ENCODE measurements at places on chromosomes 6 and 20. TPM values are rescaled to one million over a fixed set of nuclear protein-coding genes. Genes with fewer than 3 reads are reported as not detected.

DNA sequence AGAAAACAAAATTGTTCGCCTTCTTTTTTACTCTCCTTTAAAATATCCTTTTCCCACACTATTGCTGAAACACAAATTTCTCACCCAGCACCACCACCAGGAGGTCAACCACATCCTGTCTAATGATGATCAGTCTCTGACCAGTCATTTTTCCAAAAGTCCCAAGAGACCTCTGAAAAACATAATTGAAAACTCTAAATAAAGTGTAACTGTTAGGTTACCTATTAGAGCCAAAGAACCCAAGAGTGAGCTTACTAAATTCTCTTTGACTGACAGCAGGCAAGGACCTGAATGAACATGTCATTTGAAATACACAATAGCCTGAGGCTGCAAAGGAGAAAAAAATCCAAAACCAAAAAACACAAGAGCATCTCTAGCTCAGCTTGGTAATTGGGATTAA lies 735.4 kb downstream of the CBLN4 start:
- no peak for DNase-seq

- no peak for DNase-seq
Measured at GRCh38 chr6:10722570-10722819, 375 bp upstream of the TMEM14C start.

DNA sequence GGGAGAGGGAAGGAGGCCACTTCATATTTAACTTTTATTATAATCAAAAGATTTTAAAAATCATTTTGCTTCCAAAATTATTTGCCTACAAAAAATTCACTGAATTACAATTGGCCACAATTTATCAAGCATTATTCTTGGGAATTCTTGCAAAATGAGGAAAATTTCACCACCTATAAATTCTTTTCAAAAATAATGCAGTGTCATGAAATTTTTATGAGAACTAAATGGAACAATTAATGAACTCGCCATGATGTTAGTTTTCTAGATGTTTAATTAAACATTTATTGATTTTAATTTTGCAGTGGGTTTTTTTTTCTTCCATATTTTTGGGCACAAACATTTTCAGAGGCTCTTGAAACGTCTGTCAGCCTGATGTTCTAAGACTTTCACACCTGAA lies 5.8 kb upstream of the ZBP1 start:
- DNase-seq: no peak

GRCh38 chr6:107124934-107125348 lies 9.6 kb upstream of the BEND3 start:
- no peak for DNase-seq

- peak; percentile 51 for DNase-seq
Measured at GRCh38 chr6:117483004-117483644, 650 bp downstream of the DCBLD1 start.

- no peak for DNase-seq
Measured at GRCh38 chr20:62555642-62556420, 80.0 kb upstream of the GATA5 start.

- no peak for DNase-seq
Measured at GRCh38 chr6:52546192-52546591, 30.7 kb downstream of the TRAM2 start.

GRCh38 chr6:35139924-35140638 lies 1.1 kb downstream of the TCP11 start:
- DNase-seq: peak; percentile 50

GRCh38 chr6:111494951-111495635 lies 12.1 kb upstream of the REV3L start:
- no peak for DNase-seq

Gene IL20RA
- total RNA-seq: not detected

GRCh38 chr6:129030215-129030614 lies 147.3 kb downstream of the LAMA2 start:
- no peak for DNase-seq

DNA sequence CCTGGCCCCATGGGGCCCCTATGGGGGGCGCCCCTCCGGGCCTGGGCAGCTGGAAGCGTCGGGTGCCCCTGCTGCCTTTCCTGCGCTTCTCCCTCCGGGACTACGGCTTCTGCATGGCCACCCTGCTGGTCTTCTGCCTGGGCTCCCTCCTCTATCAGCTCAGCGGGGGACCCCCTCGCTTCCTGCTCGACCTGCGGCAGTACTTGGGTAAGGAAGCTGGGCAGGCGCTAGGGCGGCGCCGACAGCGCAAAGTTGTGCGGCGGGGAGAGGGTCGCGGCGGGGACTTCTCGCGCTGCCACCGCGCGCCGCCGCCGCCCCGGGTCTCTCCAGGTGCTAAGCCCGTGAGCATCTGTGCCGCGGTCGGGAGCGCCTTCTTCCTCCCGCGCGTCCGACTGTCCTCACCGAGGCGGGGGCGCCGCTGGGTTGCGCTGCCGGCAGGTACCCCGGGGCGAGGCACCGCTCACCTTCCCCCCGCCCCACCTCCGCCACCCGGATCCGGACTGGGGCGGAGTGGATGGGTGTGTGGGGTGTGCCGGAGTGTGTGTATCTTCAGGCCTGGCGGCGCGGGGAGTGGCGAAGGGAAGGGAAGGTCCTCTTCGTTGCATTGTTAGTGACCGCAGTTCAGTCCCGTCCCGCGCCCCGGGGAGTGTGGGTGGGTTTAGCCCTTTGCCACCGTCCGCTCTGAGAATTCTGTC lies 788 bp downstream of the UST start:
- peak; percentile 59 for DNase-seq

Gene SLC18B1
- total RNA-seq: 8.3 TPM

GRCh38 chr20:59032023-59032712 lies at the start of gene ATP5F1E:
ATP5F1E (minus strand) TSS chr20:59032335; CDS start chr20:59032251, 84 bp downstream.
- DNase-seq: peak; percentile 99

GRCh38 chr6:67541586-67541985 lies 1093.5 kb upstream of the ADGRB3 start:
- DNase-seq: no peak

Gene SLC26A8
- total RNA-seq: not detected

Gene PTCHD4
- not detected for total RNA-seq

Gene NR2E1
- not detected for total RNA-seq

- no peak for DNase-seq
Measured at GRCh38 chr6:168938546-168938945, 315.1 kb downstream of the THBS2 start.

Gene ZC2HC1B
- total RNA-seq: not detected

DNA sequence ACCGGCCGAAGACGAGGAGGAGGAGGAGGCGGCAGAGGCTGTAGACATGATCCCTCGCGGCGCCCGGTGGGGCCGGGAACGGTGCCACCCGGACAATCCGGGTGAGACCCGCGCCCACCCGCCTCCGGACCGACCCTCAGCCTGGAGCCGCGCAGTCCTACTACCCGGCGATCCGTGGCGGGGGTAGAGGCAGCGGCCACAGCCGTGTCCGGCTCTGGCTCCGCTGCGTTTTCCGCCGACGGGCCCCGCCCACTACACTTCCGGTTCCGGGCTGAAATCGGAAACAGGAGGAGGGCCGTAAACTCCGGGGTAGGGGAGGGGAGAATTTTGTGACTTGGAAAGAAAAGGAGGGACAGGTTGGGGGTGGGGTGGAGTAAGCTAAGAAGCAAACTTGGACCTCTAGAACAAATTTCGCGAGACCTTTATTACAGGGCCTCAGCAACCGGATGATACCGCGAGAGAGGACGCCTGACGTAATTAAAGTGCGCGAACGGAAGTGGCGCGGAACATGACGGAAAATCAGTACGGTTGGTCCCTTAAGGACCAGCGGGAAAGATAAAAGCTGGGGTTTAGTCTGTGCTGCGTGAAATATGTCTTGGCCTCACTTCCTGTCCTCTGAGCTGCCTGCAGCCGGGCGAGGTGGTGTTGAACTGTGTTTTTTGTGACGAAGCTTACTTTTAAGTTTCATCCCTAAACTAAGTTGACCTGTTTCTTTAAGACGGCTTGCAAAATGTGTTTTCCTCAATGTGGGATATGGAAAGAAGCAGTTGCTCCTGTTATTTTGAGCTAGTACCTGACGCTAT lies at the start of gene MAP3K7:
TSS of gene MAP3K7 (minus strand) at position 237 of the 803 bp plus-strand sequence. CDS start at position 48, 189 bp downstream.
- DNase-seq: peak; percentile 93

DNA sequence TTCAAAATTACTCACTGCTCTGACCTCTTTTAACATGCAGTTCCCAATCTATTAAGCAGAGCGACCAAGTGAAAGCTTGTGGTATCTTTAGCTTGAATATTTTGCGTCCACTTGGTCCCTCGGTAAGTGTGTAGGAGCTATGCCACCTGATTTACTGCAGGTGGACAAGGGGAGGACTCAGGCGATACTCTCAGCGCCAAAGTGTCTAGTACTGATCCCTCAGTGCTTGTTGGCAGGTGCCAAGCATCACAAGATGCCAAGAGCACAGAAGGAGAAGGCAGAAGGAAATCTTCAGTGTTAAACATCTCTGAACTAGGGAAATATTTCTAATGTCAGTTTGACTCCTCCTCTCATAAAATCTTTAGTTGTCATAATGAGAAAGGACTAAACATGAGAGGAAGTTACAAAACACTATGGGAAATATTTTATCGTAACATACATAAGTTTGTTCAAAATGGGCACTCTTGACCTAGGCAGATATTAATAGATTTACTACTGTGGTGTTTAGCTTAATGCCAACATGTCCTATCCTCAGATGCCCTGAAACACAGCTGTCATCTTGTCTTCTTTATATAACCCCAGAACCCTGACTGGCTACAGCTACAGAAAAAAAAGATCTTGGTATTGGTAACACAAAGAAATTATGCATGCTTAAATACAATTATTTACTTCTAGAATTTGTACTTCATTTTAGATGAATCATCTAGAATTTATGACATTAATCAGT lies 19.5 kb downstream of the NHLRC1 start:
- DNase-seq: no peak

DNA sequence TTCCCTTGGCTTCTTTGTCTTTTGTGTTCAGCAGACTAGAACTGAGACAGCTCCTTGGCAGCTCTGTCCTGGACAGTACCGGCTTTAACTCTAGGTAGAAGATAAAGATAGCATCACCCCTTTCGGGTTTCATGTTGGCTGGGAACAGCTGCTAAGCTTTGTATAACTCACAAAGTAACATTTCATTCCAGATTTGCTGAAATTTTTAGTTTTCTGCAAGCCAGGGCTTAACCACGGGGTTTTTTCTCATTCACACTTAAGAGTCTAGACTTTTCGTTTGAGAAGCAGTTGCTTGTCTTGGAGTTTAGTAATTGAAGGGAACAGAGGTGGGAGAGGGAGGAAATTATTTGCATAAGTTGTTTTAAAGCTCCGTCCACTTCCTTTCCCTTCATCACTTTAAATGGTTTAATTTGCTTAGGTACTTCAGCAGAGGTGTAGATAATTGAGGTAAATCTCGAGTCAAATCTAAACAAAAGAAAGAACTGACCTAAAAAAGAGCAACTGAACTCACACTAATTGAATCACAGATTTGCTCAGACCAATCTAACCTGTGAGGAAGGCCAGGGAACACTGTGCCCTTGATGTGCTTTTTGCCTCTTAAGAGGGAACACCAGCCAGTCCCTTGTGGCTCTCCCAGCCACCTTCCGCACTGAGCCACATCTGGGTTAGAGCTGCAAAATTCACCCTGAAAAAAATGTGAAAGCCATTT lies 48.3 kb downstream of the RREB1 start:
- DNase-seq: no peak

DNA sequence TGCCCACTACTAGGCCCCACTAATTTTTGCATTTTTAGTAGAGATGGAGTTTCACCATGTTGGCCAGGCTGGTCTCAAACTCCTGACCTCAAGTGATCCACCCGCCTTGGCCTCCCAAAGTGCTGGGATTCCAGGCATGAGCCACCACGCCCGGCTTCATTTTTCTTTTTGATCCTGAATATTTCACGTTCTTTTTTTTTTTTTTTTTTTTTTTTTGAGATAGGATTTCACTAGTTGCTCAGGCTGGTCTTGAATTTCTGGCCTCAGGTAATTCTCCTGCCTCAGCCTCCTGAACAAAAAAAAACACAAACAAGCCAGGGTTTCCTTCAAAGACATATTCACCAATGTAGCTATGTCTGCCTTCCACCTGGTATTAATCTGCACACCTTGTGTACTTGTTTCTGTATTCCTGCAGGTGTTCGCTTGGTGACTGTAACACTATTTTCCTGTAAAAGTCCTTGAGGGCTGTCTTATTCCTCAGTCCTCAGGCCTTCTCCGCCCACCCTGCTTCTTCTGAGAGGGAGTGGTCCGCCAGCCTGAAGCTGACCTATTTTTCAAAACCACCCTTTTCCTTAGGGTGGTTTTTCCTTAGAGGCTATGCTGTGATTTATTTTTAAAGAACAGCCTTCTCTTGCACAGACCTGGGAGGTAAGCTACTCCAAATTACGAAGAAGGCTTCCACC lies 36.1 kb upstream of the PNRC1 start:
- no peak for DNase-seq

Measured in activated naive CD8-positive, alpha-beta T cell treated with anti-CD3 and anti-CD28 coated beads, Interleukin-2, amount 10 ng/mL, durations not matched to agents 7 days and 5 days (primary cell).